ENCODE measurements at places on chromosomes 2 and 18.

- no peak for DNase-seq
These were observed 71.0 kb upstream of the TMEFF2 start for GRCh38 chr2:192265751-192266150.

- no peak for DNase-seq
These were observed 105.7 kb downstream of the MGAT5 start for GRCh38 chr2:134359367-134360081.

DNA sequence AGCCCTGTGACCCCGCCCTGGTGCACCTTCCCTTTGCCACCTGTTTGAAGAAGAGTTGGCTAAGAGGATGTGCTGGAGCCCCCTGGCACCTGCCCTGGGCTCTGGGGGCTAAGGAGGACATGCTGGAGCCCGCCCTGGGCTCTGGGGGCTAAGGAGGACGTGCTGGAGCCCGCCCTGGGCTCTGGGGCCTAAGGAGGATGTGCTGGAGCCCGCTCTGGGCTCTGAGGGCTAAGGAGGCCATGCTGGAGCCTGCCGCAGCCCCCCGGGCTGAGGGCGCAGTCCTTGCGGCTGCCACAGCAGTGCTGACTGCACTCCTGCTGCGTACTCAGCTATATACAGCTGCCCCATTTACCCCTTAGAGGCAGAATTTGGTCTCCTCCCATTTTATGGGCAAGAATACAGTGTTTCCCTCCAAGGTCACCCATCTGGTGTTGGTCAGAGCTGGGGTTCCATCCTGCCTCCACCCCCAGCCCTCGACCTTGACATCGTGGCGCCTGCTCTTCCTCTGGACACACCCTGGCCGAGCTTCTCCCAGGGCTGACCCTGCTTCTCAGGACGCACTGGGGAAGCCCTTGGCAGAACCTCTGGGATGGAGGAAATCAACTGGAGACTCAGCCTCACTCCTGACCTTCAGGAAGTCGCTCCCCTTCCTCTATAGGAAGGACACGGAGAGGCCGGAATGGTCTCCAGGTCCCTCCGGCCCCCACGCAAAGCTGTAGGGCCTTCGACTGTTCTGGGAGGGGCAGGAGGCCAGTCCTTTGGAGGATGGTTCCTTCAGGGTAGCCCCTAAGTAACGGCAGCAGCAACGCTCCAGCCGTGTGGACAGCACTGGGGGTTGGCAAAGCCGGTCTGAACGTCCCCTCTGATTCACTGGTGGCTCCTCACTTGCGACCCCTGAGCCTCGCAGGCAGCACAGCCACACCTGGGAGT, 65.0 kb upstream of the HPCAL1 start:
- DNase-seq, result no peak

DNA sequence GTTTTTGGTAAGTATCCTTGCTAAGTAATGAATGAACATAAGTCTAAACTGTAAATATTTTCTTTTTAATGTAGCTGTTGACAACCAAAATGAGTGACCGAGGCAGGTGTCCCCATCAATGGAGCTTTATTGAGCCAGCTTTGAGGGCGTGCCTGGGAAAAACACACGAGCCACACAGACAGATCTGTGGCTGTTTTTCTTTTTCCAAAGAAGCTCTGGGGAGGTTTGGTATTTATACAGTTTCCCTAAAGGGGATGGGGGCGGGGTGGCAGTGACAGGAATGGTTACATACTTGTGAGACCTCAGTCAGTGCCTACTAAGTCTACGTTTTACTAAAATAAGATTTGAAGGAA, 11.2 kb downstream of the DBI start:
- DNase-seq, result no peak

GRCh38 chr2:39375917-39376316, 61.2 kb downstream of the MAP4K3 start:
- DNase-seq, result no peak

- no peak for DNase-seq
These were observed 625 bp downstream of the LYPD6 start for GRCh38 chr2:149331023-149331400.

GRCh38 chr18:9695605-9696004, 12.5 kb upstream of the RAB31 start:
- no peak for DNase-seq

DNA sequence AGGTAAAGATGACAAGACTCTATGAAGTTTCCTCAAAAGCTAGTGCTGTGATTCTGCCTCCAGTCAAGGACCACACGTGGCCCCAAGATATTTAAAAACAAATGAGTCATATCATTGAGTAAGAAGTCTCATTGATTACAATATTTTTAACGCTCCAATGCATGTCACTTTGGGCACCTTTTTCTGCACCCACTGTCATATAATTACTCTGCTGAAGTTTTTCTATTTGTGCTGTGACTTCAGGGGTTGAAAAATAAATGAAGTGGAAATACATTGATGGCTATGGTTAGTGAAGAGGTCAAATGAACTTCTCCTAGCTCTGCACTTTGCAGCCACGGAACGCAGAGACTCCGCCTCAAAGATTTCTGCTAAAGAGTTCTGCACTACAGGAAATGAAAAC, 344.3 kb upstream of the KYNU start:
- DNase-seq, result no peak

- no peak for DNase-seq
These were observed 32.8 kb upstream of the SLC14A1 start for GRCh38 chr18:45690975-45691815.

Data from dorsolateral prefrontal cortex (tissue), 122 donors.